ENCODE measurements at places on chromosomes 1 and 21. TPM values are rescaled to one million over a fixed set of nuclear protein-coding genes. Genes with fewer than 3 reads are reported as not detected.

DNA sequence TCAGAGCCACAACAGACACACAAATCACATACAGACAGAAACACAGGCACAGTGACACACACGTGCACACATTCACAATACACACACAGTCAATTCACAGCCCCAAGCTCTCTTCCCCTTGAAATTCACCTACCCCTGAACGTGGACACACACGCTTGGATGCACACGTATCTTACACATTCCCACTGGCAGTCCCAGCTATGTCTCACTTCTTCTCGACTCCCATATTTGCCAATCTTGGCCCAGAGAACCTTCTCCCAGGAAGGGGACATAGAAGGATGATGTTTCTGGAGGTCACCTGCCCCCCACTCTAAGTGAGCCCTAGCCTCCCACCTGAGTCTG, 1.6 kb downstream of the CRYBG2 start:
- DNase-seq, result peak; percentile 81

- DNase-seq, result no peak
Observed at GRCh38 chr1:50522691-50523342, 99.6 kb upstream of the DMRTA2 start.

GRCh38 chr1:230565141-230565540, 77.1 kb upstream of the COG2 start:
- no peak for DNase-seq

DNA sequence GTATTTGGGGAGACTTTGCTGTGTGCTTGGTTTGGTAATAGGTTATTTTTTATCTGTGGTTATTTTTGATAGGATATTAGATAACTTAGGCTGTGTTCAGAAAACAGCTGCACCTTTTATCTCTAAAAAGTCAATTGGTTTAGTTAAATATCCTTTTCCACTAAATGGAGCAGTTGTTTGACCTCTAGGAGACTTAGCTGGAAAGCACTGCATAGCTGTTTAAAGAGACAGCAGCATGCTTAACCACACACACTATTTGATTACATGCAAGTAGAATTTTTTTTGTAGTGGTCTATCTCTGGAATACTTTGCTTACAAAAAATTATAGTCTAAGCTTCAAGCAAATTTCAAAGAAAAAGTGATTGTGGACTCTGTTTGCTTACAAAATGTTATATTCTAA, 6.5 kb upstream of the PALMD start:
- no peak for DNase-seq

DNA sequence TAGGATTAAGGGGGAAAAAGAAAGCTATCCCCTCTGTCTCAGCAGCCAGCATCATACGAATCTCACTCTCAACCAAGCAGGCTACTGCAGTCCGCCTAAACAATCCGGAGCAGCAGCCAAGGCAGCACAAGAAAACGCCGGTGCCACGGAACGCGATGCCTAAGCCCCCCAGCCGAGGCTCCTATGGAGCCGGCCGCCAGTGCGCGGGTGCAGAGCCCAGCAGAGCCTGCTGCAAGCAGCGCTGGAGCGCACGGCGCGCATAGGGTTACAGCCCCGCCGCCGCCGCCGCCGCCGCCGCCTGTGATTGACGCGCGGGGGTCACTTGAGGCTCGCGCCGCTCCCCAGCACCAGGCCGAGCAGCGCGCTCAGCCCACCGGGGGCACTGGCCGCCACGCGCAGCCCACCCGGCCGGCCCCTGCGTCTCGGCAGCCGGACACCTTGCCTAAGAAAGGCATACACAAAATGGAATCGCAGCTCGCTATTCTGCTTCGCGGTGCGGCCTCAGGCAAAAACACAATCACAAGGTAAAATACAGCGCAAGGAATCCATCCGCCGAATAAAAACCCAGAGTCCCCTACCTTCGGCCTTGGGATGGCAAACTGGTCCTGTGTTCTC, 780 bp downstream of the HIVEP3 start:
- DNase-seq, result peak; percentile 45

DNA sequence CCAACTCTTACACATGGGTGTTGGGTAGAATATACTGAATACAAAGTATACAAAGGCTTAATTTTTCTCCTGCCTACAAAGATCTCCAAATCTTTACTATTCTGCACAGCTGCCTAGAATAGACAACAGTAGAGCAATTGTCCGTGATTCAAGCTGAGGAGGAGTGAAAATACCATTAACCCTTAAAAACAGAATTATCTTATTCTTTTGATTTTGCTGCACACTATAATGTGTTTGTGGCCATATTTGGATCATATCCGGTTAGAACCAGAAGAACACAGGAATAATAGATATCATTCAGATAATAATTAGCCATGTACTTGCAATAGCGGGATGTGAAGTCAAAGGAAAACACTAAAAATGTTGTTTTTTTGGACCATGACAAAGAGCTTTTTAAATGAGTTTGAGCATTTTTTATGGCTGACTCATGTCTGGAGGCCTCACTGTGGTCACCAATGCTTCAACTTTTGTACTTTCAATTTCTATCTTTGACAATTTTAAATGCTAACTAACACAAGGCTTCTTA, 197.6 kb upstream of the FOXD3 start:
- peak; percentile 86 for DNase-seq

GRCh38 chr1:174884038-174884437, 115.7 kb upstream of the CACYBP start:
- no peak for DNase-seq

DNA sequence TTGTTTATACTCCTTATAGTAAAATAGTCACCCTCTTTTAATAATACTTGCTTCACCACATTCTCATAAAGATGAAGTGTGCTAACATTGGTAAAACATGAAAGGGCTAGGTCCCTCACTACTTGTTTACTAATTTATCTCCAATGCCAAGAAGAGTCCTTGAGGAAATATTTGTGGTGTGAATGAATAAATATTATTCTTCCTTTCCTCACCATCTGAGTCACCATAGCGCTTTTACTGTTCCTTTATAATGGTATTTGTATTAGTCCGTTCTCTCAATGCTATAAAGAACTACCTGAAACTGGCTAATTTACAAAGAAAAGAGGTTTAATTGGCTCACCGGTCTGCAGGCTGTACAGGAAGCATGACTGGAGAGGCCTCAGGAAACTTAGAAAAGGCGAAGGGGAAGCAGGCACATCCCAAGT, 222.8 kb upstream of the ZRANB2 start:
- DNase-seq, result no peak

DNA sequence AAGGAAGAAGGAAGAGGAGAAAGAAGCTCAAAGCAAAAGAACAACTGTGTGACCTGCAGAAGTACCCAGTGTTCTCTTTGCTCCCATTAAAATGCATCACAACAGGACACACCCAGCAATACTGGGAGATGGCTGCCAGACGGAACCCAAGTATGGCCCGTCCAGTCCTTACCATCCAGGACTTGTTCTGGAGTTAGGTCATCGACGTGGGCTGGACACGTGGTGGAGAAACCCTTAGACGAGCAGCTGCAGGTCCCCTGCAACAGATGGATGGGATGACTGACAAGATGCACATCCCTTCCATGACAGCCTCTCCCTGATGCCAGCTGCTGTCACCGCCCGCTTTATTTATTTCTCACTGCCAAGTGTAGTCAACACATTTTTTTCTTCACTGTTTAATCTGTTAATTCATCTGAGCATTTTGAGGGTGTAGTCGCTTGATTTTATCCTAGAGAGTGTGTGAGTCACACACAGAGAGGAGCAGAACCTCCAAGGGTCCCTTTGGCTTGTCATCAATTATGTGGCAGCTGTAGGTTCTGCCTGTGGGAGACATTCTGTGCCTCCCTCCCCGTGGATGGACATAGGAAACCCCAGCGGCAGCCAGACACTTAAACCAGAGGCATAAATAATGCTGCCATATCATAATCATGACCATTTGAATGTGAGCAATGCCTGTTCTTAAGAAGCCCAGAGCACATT, 80.9 kb downstream of the ABCA4 start:
- no peak for DNase-seq

GRCh38 chr1:32216566-32216965, 5.6 kb downstream of the TMEM234 start:
- no peak for DNase-seq

- DNase-seq, result peak; percentile 62
Observed at GRCh38 chr1:31549809-31550620, 26.3 kb upstream of the TINAGL1 start.

DNA sequence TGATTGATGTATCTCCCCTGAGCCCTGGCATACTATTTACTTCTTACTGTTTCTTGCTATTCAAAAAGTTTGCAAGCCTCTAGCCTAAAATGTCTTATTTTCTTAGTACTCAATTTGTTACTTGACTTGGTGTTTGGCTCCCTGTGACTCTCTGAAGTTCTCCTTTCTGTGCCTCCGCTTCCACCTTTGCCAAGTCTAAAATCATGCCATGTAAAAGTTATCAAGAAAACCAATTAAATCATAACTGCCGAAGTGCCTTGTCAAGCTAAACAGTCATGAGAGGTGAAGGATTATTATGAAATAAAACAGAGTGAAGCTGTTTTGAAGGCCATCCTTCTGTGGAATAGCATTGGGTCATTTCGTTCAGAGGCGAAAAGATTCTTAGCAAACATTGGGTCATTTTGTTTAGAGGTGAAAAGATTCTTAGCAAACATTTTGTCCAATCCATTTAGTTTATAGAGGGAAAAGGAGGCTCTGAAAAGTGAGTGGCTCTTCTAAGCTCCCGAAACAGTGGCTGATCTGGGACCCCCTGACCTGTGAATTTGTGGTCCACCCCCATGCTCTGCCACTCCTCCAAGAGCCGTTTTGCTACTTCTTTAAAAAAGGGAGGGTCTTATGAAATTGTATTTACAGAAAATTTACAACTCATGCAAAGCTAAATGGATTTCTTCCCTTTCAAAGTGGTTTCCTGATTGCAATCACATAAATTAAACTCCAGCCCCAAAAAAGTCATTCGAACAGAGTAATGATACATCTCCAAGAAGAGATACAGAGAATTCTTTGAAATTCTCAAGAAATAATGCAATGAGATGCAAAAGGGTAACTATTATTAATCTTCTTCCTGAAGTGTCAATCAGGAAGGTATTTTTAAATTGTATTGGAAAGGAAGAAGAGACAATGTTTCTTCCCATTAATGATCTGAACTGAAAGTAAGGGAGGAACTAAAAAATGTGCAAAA, 141.4 kb downstream of the RUNX1 start:
- no peak for DNase-seq

PKLR gene
- not detected for total RNA-seq

KTI12 gene
- 16.0 TPM for total RNA-seq

LCE1D gene
- total RNA-seq, result not detected

CSF3R gene
- total RNA-seq, result not detected

SMPDL3B gene
- total RNA-seq, result 0.10 TPM

OR2T33 gene
- not detected for total RNA-seq
